ENCODE measurements at places on chromosomes 11 and 22.
A peak's percentile ranks its signal among the peaks of the same experiment; 100 is the strongest.

- DNase-seq: no peak
Measured at GRCh38 chr11:45886816-45887520, 1.5 kb downstream of the MAPK8IP1 start.

GRCh38 chr22:42644422-42645340 lies 4.3 kb upstream of the ATP5MGL start:
- no peak for DNase-seq

GRCh38 chr11:18802381-18803257 lies 11.0 kb upstream of the PTPN5 start:
- DNase-seq: peak; percentile 17

- no peak for DNase-seq
Measured at GRCh38 chr11:27557226-27557625, 50.7 kb upstream of the LIN7C start.

DNA sequence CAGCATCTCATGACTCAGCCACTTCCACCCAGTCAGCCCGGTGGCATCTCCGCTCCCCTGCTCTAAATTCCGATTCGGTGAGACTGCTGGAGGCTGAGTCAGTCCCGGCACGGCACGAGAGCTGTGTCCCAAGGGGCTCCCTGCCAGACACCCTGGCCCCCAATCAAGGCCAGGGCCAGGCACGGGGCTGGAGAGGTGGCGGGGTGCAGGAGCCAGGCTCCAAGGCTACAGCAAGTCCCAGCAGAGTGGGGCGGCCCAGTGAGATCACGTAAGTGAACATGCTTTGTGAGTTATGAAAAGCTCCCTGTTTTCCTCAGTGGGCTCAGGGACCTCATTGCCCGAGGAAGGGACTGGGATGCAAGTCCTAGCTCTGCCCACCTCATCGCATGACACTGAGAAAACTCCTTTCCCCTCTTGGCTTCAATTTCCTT lies 3.0 kb downstream of the C11orf68 start:
- no peak for DNase-seq

- peak; percentile 32 for DNase-seq
Measured at GRCh38 chr11:95152876-95153856, 63.5 kb downstream of the ENDOD1 start.

DNA sequence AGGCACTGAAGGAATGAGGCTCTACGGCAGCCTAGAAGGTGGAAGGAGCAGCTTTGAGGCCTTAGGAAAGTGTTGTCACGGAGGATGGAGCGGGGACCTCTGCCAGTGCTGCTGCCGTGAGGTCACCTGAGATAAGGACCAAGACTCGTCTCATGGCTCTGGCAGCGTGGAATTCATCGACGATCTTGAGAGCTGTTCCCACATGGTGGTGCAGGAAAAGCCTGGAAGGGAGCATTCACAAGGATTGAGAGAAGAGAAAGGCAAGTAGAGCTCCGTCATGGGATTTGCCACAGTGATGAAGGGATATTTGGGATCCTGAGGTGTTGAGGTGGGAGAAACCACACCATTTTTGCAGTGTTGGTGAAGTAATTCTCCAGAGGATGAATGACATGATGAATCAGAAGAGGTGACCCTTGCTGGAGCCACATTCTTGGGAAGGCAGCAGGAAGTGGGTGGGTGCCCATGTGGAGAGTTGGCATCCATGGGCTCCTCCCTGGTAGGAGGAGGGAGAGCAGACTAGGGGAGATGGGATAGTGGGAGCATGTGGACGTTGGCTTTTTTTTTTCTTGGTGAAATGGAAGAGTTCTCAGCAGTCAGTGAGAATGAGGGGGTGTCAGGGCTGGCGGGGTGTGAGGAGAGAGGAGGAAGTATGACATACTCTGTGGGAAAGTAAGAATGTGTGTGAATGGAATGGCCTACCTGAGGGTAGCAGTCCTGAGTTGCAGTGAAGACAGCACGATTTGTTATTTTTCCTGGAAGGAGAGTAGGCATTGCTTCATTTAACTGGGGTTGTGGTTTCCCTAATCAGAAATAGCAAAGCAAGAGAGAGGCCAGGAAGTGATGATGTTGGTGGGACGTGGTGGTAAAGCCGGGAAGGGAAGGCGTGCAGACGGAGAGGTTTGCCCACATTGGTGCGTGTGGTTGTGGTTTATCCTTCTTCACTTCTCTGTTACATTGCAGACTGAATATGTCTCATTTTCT lies 11.1 kb downstream of the PPP6R3 start:
- DNase-seq: peak; percentile 61

- DNase-seq: no peak
Measured at GRCh38 chr11:59254286-59254685, 41.6 kb upstream of the MPEG1 start.

- DNase-seq: no peak
Measured at GRCh38 chr11:45211732-45212131, 65.3 kb downstream of the PRDM11 start.

- no peak for DNase-seq
Measured at GRCh38 chr11:43537833-43538615, 142.5 kb upstream of the HSD17B12 start.

DNA sequence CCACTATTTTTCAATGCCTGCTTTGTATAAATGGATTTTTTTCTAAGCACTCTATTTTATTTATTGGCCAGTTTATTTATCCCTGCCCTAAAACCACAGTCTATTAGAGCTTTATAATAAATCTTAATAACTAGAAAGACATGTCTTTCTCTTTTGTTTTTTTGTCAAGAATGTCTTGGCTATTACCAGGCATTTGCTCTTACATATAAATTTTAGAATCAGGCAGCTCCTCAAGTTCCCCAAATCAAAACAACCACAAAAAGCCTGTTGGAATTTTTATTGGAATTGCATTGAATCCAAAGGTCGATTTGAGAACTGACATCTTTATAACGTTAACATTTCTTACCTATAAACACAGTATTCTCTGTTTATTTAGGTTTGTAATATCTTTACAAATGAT lies 85.8 kb upstream of the SC5D start:
- DNase-seq: no peak

GRCh38 chr11:66970807-66971442 lies 4.2 kb upstream of the C11orf86 start:
- no peak for DNase-seq

DNA sequence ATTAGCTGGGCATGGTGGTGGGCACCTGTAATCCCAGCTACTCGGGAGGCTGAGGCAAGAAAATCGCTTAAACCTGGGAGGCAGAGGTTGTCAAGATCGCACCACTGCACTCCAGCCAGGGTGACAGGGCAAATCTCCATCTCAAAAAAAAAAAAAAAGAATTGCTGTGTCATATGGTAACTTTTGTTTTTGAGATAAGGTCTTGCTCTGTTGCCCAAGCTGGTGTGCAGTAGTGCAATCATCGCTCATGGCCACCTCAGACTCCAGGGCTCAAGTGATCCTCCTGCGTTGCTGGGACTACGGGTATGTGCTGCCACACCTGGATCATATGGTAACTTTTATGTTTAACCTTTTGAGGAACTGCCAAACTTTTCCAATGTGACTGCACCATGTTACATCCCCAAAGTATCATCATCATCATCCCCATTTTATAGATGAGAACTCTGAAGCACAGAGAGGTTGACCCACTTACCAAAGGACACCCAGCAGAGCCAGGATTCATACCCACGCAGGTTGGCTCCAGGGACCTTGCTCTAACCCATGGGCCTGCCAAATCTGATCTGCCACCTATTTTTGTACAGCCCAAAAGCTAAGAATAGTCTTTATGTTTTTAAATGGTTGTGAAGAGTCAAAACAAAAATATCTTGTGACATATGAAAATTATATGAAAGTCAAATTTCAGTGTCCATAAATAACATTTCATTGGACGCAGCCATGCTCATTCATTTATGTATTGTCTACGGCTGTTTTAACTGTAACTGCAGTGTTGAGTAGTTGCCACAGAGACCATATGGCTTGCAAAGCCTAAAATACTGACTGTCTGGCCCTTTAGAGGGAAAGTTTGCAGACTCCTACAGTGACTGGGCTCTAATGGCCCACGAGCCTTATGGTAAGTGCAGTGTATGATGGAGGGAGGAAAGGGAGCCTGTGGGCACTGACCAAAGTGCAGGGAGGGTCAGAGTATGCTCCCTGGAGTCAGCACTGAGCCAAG lies 45.3 kb downstream of the GDPD5 start:
- DNase-seq: no peak

DNA sequence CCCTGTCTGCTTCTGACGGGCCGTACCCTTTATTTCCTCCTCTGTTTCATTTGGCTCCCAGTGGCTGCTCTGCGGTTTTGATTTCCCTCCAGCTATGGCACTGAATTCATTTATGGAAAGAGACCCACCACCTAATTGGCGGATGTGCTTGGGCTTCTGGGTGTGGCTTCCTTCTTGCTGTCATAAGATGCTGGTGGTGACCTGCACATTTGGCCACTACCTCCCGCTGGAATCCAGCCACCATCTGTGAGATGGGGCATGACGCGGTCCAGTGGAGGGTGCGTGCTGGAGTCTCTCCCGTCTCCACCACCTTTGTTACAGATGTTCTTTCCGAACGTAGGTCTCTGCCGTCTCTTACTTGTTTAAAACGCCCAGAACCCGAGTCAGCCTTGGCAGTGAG lies 47.7 kb upstream of the FADD start:
- no peak for DNase-seq

GRCh38 chr22:24060375-24060788 lies 49.3 kb downstream of the CABIN1 start:
- no peak for DNase-seq

GRCh38 chr11:75150879-75151278 lies at the start of gene SLCO2B1:
Gene SLCO2B1, plus strand, starts transcription at chr11:75151107. Its CDS starts 275 bp downstream, at chr11:75151382.
- DNase-seq: no peak
